NCI-H526 treated with DMSO at 0.1 percent for 48 hours (cell line): ENCODE measurements at places on chromosomes 6 and 20.
A peak's percentile ranks its signal among the peaks of the same experiment; 100 is the strongest.

DNA sequence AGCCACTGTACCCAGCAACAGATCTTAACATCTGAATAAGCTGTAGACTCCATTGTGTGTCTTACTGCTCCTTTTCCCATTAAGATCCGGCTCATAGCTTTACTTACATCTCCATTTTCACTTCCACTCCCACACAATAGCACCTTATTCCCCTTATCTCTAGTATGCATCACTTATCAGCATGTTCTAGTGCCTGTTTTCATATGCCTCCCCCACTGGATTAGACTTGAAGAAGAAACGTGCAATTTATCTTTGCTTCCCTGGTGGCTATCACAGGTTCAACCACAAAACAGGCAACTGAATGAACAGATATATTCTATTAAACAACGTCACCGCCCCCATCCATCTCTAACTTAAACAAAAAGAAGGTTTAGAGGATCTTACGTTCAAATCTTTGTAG, 12.1 kb downstream of the SSR1 start:
- no peak for DNase-seq

- no peak for DNase-seq
Measured at GRCh38 chr20:11766961-11767360, 150.7 kb upstream of the BTBD3 start.

- no peak for DNase-seq
Measured at GRCh38 chr20:36230019-36230418, 6.3 kb upstream of the AAR2 start.

- no peak for DNase-seq
Measured at GRCh38 chr20:59044796-59045195, 2.2 kb upstream of the PRELID3B start.

DNA sequence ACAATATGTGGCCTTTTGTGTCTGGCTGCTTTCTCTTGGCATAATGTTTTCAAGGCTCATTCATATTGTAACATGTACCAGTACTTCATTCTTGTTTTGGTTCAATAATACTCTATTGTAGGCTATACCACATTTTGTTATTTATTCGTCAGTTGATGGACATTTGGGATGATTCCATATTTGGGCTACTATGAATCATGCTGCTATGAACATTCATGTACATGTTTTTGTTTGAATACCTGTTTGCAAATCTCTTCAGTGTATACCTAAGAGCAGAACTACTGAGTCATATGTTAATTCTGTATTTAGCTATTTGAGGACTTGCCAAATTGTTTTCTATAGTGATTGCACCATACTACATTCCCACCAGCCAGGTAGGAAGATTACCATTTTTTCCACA, 259.9 kb downstream of the GMPR start:
- no peak for DNase-seq

GRCh38 chr6:108665495-108666196, 104.9 kb downstream of the FOXO3 start:
- DNase-seq: no peak

DNA sequence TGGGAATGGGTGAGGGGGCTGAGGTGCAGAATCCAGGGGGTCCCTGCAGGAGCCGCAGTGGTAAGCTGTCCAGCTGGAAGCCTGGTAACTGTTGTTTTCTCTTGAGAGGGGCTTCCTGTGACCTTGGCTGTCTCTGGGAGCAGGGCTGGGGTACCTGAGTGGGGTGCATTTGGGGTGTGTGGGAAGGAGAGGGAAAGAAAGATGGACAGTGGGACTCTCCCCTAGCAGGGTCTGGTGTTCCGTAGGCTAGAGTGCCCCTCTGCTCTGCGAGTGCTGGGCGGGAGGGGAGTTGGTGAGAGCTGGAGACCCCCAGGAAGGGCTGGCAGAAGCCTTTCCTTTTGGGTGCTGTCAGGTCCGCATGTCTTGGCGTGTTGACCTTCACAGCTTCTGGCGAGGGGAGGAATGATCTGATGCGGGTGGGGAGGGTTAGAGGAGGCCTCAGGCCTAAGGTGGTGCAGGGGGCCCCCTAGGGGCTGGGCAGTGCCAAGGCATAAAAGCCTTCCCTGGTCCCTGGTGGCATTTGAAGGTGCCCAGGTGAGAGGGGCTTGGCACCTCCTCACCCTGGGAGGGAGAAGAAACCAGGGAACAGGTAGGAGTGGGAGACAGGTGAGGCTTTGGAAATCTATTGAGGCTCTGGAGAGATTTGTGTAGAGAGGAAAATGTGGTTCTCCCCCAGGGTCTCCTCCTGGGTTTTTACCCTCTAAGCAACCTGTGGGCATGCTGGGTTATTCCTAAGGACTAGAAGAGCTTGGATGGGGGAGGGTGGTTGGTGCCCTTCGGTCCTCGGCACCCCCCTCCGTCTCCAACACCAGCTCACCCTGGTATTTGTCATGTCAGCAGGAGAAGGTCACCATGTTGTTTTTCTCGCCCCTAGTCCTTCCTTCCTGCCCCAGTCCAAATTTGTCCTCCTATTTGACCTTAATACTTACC, 3.3 kb downstream of the VEGFA start:
- peak; percentile 51 for DNase-seq

DNA sequence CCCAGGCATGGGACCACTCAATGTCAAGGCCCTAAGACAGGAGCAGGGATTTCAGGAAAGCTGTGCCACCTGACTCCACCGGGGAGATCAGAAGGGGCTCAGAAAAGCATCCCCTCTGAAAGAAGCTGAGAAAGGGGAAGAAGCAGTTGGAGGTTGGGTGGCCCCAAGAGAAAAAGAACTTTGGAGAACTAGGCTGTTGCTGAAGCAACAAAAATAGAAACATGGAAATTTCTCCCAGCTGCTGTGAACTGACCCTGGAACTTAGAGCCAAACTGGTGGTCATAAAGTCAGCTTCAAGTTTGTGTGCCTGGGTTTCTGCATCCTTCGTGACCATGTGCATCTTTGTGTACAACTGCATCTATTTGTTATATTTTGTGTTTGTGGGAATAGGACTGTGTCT, 534.5 kb downstream of the MAFB start:
- DNase-seq: no peak

DNA sequence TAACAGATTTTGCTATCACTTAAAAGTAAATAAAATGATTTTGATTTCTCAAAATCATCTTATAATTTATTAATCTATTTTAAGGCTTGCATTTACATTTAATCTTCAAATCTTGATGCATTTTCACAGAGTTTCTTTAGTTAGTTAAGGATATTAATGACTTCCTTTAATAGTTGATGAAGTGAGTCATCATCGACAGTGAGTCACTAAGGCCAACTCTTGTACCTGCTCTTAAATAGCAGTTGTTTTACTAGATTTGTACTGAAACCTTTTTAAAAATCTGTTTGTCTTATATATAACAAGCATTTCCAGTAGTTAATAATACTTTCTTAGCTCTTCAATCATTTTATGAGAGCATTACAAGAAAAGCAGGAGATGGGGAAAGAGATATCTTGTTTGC, 191.7 kb downstream of the ESR1 start:
- no peak for DNase-seq

- DNase-seq: no peak
Measured at GRCh38 chr6:169527306-169527705, 174.5 kb downstream of the WDR27 start.

DNA sequence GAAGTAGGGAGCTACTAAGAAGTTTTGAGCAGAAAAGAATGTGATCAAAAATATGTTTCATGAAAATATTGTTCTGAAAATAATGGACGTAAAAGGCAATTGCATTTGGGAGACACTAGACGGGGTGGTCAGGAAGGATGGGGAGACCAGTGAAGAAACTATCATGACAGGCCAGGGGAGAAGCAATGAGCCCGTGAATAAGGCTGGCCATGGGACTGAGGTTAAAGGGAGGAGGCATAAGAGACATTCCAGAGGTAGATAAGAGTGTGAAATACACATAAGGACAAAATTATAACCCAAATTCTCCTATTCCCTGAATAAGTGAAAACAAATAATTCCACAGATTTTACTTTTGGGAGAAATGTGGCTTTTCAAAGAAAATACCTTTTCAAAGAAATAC, 51.7 kb downstream of the MARCKS start:
- DNase-seq: no peak

DNA sequence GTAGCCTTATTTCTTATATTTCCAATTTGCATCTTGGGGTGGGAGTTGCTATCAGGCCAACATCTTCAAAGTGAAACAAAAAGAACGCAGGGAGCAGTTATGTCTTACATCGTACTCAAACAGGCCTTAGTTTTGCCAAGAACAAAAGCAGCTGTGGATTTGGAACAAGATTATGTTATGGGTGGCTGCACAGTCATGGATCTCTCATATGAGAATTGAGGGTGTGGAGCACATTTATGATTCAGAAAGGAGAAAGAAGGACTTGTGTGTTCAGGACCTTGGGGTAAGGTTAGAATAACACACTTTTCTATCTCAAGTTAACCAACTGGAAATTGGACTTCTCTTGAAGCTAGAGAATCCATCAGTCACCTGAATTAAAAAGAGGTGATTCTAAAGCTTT, 259.9 kb downstream of the FOXA2 start:
- DNase-seq: no peak

DNA sequence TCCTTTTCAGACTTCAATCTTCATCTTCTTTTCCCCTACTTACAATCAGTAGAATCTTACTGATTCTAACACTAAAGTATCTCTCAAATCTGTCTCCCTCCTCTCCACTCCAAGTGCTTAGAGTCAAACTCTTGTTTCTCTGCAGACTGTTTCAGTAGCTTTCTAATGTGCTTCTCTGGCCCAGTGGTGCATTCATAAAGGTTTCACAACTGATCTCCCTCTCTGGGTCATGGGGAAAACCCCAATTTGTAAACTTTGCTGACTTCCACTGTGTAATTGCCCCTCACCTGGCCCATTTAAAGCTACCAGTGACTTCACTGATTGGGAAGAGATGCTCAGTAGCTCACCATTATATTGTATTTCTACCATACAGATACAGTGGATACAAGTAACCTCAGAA, 183.6 kb downstream of the FAXC start:
- DNase-seq: no peak

DNA sequence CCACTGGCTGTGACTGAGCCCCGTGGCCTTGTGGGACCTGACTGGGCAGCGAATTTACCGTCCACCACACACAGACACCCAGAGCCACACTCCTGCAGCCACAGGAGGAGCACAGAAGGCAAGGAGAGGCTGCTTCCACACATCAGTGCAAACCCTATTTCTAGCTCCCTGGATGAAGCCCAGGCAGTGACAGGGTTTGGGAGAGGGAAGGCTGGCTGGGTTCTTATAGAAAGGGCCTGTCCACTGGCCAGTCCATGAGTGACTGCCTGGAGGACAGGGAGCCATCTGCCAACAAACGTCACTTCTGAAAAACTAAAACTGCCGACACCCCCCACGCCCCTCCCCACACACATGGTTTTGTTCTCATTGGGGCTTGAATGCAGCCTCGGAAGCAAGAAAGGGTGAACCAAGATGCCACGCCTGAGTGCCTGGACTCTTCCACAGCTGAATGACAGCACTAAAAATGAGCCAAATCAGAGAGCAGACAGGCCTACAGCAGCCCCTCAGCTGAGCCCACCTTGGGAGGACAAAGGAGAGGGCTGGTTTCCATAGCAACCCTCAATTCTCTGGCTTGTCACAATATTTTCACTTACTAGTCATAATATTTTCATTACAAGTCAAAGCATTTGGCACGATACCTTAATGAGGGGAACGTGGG, 38.4 kb downstream of the RRBP1 start:
- no peak for DNase-seq

- peak; percentile 58 for DNase-seq
Measured at GRCh38 chr6:39166189-39166911, 51.4 kb upstream of the SAYSD1 start.

- no peak for DNase-seq
Measured at GRCh38 chr20:48711696-48712464, 115.9 kb downstream of the PREX1 start.

DNA sequence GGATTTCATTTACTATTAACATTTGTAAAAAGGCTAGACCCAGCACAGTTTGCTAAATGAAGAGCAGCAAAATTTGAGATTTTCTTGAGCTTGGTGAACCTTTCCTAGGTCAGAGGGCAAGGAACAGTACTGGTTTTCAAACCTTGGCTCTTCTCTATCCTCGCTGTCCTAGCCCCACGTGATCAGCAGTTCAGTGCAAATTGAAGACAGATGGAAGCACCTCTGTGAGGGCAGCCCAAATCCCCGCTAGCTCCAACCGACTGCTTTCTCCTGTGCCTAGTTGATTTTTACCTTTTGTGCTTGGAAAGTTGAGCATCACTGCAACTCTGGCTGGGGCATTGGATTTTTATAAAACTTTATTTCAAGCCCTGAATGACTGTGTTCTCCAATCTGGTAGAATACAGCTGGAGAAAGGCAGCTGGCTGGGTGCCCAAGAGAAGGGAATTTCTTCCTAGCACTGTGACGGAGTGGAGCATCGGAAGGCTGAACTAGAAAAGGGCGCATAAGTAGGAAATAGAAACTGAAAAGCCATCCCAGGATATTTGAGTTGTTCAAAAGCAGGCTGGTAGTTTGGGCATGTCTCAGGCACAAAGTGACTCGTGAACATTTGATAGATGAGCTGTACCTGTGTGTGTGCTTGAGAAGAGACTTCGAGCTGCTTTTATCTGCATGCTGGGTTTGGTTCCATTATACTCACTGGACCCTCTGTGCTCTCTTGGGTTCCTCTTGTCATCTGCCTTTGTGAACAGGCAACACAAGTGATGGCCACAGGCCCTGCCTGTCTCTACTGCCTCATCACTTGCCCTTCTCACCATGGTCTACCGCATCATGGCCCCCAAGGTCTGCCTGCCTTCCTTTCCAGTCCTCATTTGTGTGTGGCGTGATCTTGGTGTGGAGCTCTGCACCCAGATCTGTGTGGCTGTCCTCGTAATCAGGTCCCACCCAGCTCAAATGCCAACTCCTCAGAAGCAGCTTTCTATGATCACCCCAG, 2.3 kb downstream of the RNF114 start:
- no peak for DNase-seq

DNA sequence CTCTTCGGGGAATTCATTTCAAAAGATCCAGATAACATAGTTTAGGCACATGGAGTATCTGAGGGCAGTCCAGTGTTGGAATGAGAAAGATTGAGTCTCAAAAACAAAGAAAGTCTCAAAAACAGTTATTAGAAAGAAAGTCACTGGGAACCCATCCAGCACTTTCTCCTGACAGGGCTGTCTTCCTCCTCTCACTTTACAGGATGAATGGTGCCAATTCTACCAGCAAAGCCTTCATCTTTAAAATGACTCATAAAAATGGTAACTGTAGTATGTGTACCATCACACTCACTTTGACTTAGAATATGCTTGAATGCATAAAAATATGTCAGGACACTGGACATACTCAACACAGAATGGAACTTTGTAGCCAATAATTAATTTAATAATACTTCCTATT, 71.3 kb downstream of the SLC22A3 start:
- DNase-seq: no peak

DNA sequence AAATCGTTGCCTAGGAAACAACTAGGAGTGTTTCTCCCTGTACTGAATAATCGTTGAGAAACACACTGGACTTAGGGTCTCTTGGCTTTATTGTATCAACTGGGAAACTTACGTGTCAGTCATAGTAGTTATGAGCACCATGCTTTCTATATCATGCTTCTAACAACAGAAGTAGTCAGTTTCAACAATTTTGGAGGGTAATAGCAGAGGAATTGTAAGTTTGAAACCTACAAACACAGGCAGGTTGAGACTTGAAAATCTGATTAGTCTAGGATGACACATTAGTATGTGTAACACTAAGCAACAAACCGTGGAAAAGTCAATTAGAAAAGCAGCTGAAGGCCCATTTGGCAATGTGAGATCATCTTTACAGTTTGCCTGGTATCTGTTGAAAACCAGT, 43.9 kb upstream of the FABP7 start:
- DNase-seq: no peak
